ENCODE measurements at places on chromosomes 16 and 17. TPM values are rescaled to one million over a fixed set of nuclear protein-coding genes. Genes with fewer than 3 reads are reported as not detected.

DNA sequence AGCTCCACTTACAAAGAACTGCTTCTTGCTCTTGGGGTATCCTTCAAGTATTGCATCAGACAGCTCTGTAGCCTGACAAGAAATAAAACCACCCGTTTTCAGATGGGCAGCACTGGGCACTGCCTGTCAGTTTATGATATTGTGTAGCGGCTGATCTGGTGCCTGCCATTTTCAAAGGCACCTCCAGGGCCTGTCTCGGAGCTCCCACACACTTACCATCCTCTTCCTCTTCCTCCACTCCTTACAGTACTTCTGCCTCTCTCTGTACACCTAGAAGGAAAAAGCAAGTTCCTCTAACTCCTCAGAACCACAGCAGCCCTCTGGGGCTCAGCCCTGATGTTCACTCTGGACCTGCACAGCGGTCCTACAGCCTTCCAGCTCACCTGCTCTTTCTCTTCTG lies 4.4 kb downstream of the PSMC3IP start:
- no peak for DNase-seq

DNA sequence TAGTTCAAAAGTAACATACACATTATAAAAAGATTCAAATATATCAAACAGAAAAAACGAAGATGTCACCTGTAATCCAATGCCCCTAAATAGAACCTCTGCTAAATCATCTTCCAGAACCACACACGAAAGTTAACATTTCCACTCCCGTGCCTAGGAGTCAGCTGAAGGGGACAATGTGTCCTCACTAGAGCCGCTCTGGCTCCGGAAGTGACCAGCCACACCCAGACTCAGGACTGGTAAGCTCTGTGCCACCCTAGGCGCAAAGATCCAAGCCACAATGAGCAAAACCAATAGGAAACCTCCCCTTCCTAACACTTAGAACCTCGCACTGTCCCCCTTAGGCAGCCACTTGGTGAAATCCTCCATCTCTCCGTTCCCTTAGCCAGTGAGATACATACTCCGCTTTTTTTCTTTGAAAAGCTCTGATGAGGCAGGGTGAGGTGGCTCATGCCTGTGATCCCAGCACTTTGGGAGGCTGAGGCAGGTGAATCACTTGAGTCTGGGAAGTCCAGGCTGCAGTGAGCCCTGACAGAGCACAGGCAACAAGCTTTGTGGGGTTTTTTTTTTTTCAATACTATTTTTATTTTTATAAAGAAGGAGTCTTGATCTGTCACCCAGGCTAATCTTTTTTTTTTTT lies 11.8 kb downstream of the CTRB1 start:
- DNase-seq: no peak

- no peak for DNase-seq
Observed at GRCh38 chr17:55451758-55452138, 30.1 kb upstream of the MMD start.

VEZF1 gene
- total RNA-seq: 53.3 TPM

GRCh38 chr17:16953347-16953746 lies 18.6 kb downstream of the TNFRSF13B start:
- no peak for DNase-seq

MED9 gene
- total RNA-seq: 19.1 TPM

ACTG1 gene
- total RNA-seq: 3,451 TPM

KRT27 gene
- not detected for total RNA-seq

Measured in type B pancreatic cell (in vitro differentiated cells).